Liver (tissue), 10 donors: ENCODE measurements at places on chromosomes 6 and 20.

GRCh38 chr20:63858393-63859165 lies 2.7 kb upstream of the ABHD16B start:
- DNase-seq: peak; percentile 48

GRCh38 chr20:2890742-2891141 lies 17.5 kb downstream of the PTPRA start:
- no peak for DNase-seq

DNA sequence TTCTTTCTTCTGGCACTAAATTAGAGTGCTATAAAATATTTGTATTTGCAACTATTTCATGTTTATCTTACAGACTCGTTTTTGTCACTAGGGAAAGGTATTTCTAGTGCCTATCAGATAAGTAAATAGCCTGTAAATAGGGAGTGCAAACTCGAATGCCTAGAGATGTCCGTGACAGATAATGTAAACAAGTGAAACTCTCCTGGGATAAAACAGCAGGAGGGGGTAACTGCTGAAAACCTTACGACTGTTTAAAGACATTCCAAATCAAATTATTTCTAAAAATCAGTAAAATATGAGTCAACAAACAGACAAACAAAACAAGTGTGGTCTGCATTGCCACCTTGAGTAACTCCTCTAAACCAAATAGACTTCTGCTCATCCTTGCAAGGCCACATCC lies 932.1 kb downstream of the EYS start:
- no peak for DNase-seq

DNA sequence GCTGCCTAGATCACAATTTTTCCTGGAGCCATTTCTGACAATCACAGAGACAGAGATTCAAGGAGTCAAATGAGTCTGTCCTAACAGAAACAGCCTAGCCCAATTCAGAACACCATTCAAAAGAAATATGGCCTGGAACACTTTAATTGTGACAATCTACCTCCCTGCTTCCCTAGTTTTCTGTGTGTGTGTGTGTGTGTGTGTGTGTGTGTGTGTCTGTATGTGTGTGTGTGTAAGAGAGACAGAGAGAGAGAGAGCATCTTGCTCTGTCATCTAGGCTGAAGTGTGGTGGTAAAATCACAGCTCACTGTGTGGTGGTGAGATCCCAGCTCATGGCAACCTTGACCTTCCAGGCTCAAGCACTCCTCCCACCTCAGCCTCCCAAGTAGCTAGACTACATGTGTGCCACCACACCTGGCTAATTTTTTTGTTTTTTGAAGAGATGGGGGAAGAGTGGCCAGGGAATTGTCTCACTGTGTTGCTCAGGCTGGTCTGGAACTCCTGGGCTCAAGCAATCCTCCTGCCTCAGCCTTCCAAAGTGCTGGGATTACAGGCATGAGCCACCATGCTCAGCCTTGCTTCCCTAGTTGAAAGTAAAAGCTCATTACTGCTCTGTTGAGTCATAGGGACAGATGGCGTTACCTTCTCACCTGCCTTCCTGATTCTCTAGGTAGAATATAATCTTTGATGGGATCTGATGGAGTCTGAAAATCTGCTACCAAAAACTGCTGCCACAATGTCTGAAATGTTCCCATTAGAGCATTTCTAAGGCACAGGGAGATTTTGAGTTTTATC lies 89.6 kb upstream of the BEND6 start:
- DNase-seq: no peak

- DNase-seq: no peak
Measured at GRCh38 chr20:51487076-51487475, 55.4 kb downstream of the NFATC2 start.

- DNase-seq: no peak
Measured at GRCh38 chr20:15930311-15931305, 642.6 kb downstream of the KIF16B start.

DNA sequence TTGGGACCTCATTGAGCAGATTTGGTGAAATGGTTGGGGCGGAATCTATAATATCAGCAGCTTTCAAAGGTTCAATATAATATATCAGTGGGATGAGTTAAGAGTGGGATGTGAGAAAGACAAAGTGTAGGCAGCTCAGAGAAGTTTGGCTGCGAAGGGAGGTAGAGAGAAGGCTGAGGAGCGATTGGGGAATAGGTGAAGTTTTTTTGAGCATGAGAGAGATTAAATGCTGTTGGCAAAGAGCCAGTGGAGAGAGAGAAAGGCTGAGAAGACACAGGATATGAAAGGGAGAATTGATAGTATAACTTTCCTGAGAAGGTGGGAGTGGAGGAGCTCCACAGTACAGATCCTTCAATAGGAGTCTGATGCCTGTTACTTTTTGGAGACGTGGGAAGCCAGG lies 12.1 kb upstream of the SERINC3 start:
- DNase-seq: no peak
